ENCODE measurements at places on chromosomes 4 and X. TPM values are rescaled to one million over a fixed set of nuclear protein-coding genes. Genes with fewer than 3 reads are reported as not detected.
A peak's percentile ranks its signal among the peaks of the same experiment; 100 is the strongest.

GRCh38 chr4:143736861-143737260, 36.4 kb upstream of the FREM3 start:
- no peak for DNase-seq

The SPANXC gene
- total RNA-seq = not detected

The ZNF674 gene
- 3.0 TPM for total RNA-seq

DNA sequence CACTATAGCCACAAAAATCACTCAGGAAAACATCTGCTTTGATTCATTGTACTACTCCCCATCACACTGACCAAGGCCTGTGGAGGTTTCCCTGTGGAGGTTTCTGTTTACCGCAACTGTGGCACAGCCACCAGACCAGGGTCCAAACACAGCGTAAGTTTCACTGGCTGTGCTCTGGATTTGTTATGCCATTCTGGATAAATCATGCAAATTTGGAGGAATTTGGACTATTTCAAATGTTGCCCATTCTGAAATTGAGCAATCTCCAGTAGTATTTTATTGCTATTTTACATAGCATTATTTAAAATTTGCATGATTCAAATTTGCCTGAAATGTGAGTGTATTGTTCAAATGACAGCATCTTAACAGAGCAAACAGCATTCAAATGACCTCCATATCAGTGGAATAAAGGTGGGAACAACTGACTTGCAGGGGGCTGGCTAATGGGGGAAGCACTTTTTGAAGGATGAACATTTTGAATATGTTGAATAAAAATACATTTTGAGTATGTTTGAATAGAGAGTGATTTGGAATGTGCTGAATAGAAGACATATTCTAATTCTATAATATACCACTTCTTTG, 66.1 kb upstream of the ACSL1 start:
- no peak for DNase-seq

GRCh38 chr4:15794905-15795304, 16.8 kb downstream of the CD38 start:
- DNase-seq = no peak

The DGAT2L6 gene
- total RNA-seq = not detected

DNA sequence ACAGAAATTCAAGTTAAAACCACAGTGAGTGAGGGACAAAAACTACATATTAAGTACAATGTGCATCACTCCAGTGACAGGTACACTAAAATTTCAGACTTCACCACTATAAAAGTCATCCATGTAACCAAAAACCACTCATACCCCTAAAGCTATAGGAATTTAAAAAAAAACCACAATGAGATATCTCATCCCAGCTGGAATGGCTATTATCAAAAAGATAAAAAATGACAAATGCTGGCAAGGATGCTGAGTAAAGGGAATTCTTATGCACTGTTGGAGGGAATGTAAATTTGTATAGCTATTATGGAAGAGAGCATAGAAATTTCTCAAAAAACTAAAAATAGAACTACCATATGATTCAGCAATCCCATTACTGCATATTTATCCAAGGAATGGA, 171.1 kb downstream of the HHIP start:
- no peak for DNase-seq

DNA sequence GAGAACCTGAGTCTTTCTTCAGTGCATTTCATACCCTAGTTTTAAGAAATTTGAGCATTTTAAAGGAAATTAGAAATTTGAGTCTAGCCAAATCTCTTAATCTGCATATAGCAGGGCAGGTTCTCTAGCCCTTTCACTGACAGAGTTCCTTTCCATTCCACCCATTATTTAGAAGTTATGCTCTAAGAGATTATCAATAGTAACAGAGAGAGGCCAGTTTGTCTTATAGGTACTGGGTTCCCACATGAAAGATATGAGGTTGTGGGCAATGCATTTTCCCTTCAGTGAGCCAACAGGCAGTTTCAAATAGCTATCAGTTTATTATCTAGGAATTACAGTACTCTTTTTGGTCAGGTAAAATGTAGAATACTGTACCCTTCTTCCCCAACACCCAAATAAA, 7.3 kb upstream of the GALNT7 start:
- no peak for DNase-seq

- DNase-seq = peak; percentile 39
Measured at GRCh38 chr4:5051278-5052203, at the start of gene STK32B. TSS of gene STK32B (plus strand) at chr4:5051480.

DNA sequence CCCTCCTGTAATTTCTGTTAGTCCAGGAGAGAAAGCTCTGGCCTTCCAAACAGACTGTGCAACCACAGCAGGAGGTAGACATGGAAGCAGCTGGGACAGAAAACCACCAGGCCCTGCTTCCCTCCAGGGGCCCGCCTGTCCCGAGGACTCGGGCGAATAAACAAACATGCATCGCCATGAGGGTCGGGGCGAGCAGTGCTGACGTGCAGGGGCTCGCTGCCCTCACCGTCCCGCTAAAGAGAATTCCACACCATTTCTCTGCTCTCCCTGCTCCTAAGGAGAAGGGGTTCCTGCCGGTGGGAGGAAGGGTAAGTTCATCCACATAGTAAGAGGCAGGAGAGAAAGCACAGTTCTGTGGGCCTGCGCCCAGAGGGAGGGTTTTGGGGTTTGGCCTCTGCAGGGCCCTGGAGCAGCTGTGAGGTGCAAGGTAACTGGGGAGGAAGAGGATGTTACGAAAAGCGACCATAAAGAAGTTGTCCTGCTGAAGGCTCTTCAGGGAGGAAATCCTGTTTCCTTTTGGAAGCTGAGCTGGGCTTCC, 54.9 kb downstream of the WFS1 start:
- no peak for DNase-seq

The GPRASP1 gene
- total RNA-seq = 4.1 TPM

Measured in activated CD4-positive, alpha-beta memory T cell treated with anti-CD3 and anti-CD28 coated beads for 36 hours (primary cell).